ENCODE measurements at places on chromosomes 16 and 17.
A peak's percentile ranks its signal among the peaks of the same experiment; 100 is the strongest.

GRCh38 chr17:28745786-28746411 lies 2.1 kb downstream of the TRAF4 start:
- DNase-seq: peak; percentile 59

DNA sequence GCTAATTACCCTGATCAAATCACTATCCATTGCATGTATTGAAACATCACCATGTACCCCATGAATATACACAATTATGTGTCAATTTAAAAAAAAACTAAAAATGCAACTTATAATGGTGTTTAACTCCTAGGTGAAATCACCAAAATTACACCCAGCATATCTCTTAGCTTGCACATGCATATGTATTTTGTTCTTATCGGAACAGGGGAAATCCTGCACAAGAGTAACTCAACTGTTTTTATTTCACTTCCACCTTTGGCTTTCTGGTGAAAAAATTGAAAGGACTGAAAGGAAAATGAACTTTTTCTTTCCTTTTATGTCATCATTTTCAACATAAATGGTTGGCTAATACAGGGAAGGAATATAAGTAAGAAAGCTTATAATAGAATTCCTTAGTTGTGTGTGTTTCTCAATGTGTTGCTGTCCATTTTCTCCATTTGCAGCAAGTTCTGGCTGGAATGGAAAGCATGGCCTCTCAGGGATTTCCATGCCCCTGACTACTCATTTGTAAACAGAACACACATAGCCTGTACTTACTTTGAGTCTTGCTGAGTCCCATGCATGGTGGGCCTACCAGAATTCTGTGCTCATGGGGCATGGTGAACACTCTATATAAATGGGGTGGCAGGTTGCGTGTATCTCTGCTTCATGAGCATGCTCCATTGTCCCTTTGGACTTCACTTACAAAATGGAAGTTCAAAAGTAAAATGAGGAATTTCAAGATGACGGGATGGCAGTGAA lies 462.0 kb downstream of the HS3ST3B1 start:
- no peak for DNase-seq

- DNase-seq: no peak
Measured at GRCh38 chr16:55499951-55500529, 8.8 kb upstream of the LPCAT2 start.

DNA sequence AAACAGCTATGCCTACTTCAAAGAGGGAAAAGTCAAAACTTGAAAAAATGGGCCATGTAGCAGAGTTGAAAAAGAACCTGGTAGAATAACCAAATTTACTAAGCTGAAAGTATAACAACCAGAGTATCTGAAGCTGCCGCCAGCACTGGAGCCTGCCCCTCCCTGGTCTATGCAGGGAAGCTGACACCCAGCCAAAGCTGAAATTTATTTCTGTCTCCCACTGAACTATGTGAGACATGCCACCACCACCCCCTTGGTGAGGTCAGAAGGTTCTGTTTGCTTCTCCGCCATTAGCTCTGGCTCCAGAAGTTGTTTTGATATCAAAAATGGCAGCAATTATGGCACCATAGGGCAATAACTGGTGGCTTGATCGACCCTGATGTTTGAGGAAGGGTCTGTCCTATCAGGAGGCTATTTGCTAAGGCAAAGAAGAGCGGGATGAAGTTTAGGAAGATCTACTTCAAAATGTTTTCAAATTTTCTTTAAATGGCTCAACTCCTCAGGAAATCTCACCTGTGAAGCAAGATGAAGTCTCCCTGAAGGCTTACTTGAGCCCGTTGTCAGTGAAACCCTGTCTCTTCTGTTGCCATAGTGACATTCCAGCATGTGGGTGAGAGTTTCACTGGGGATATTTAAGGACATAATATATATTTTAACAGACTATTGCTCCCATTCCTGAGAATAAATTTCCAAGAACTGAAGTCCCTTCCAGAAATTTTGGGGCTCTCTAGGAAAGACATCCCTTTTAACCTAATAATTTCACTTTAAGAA lies 122.0 kb downstream of the COPRS start:
- DNase-seq: no peak

GRCh38 chr17:18361837-18362697 lies 1.3 kb downstream of the SHMT1 start:
- no peak for DNase-seq

DNA sequence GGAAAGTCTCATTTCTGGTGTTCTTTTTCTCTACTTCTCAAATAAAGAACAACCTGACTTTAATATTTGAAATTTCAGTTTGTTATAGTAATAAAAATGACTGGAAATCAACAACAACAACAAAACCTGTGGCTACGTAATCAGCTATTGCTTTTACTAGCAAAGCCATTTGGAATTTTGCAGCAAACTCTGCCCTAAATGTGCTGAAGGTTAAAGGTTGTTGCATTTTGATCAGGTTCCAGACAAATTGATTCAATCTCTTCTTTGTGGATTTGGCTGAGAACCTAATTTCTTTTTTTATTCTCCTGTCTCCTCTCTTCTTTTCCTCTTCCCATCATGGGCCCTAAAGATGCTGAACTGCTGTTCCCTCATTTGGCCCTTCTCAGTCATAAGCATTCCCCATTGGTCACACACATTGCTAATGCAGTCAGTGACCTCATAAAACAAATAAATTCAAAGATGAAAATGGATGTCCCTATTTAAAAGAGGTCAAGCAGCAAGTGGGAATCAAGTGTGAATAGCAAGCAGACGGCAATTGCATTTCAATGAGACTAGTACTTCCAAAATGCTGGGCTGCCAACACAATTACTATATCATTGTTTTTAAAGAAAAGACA lies 795.1 kb upstream of the CDH8 start:
- DNase-seq: no peak

- no peak for DNase-seq
Measured at GRCh38 chr17:3659541-3660111, 8.8 kb downstream of the TAX1BP3 start.

- no peak for DNase-seq
Measured at GRCh38 chr16:55672471-55672870, 16.7 kb downstream of the SLC6A2 start.

DNA sequence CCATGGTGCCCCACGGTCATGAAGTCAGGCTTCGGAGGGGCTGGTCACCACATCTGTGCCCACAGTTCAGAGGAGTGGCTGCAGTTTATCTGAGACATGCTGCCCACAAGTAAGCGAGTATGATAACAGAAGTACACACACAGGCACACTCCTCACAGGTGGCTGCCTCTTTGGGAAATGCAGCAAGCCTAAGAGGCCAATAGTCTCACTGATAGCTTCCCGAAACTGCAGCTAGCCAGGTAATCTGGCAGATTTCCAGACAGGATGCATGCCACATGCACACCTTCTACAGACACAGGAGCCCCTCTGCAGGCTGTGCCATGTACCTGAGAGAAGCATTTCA lies 12.6 kb upstream of the GFOD2 start:
- no peak for DNase-seq

DNA sequence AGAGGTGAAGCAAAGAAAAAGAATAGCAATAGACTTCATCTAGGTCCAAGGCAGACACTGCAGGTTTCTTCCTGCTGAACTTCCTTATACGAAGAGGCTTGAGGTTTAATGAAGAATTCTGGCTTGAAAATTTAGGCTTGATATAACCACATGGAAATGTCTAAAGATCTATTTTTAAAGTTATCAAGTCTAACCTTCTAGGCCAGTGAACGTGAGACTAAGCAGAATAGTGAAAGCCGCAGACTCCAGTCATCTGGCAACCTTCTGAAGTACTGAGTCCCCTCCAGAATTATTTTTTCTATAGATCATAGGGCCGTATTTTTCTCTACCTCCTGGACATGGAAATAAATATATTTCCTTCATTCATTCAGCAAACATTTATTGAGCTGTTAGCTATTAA lies 333.6 kb downstream of the BCAS3 start:
- DNase-seq: no peak

DNA sequence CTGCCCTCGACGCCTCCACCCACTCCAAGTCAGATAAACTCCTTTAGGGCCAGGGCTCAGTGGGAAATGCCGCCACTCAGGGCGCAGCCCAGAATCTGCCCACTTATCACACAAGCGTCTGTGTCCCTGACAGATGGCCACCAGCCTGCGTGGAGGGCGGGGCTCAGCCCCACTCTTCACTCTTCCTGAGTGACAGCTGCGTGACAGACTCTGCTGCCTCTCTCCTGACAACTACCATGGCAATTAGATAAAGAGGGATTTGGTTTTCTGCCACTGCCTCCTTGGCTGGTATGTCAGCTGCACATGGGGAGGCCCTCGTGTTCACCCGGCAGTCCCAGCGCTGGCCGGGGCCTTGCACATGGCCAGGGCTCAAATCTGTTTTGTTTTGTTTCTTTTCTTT lies 96.2 kb downstream of the RTN4RL1 start:
- no peak for DNase-seq

DNA sequence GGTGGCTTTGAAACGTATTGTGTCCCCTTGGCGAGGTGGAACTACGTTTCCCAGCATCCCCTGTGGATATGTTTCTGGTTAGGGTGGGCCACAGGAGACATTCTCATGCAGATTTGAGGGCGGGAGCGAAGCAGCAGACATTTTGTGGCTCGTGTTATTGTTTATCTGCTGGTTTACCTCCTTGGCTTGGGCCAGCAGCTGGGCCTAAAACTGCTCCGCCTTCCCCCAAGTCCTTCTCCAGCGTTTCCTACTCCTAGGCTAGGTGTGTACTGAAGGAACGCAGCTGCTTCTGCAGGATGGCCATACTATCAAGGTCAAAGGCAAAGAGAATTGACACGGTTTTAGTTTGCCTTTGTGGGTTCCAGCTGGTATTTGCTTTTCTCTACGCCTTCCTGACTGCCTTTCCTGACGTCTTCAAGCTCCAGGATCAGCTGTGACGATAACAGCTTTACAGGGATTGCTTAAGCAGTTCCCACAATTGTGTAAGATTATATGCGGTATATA lies 17.2 kb upstream of the WSB1 start:
- DNase-seq: peak; percentile 79

DNA sequence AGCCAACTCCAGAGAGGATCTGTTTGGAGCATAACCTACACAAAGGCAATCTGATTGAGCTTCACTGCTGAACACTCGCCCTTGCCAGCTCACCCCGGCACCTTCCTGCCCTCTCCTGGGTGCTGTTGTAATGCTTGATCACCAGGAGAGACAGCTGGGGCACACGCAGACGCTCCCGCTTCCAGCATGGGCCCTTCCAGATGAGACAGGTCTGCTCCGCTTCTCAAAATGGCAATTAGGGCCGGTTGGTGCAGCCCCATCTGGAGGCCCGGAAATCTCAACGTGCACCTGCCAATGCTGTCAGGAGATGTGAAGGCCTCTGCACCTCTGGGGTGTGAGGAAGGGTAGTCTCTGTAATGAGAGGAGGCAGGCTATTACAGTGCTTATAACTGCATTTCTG lies 206.1 kb downstream of the ABCC12 start:
- DNase-seq: no peak

DNA sequence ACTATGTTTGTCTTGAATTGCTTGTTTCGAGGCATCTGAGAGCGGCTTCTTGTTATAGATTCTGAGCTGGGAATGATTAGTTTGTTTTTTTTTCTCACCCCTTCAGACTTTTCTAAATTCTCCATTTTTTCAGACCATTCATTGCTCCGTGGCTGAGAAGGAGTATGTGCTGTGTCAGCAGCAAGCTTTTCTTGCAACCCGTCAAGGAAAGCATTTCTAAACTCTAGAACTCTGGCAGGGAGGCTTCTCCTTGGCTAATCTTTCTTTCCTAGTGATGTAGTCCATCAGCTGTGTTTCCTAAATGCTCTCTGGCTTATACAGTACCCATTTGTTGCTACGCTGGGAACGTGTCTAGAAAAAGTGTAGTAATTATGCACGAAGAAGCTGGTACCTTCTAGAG lies 133.5 kb downstream of the FTO start:
- DNase-seq: no peak

- DNase-seq: no peak
Measured at GRCh38 chr17:12613566-12613965, 52.1 kb upstream of the MYOCD start.

- no peak for DNase-seq
Measured at GRCh38 chr17:17506893-17507464, 10.8 kb upstream of the RASD1 start.

GRCh38 chr16:68722119-68723024 lies 14.7 kb upstream of the CDH1 start:
- no peak for DNase-seq

DNA sequence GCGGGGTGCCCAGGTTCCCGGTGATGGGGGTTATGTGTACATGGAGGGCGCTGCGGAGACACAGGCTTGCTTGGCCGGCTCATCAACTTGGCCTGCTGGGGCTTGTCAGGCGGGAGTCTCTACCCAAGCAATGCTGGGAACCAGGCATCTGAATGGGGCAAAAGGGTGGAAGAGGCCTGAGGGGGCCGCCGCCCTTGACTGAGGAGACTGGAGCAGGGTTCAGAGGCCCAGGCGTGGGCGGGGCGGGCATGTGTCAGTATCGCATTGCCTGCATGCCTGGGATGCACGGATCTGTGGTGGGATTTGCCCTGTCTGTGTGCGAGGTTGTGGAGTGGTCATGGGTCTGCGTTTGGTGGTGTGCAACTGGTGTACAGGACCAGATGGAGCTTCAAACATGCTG lies 21.1 kb downstream of the ARHGAP23 start:
- peak; percentile 47 for DNase-seq

- DNase-seq: no peak
Measured at GRCh38 chr17:75277664-75278071, 6.6 kb upstream of the MIF4GD start.

- DNase-seq: no peak
Measured at GRCh38 chr17:63345611-63346010, 100.5 kb downstream of the CYB561 start.

DNA sequence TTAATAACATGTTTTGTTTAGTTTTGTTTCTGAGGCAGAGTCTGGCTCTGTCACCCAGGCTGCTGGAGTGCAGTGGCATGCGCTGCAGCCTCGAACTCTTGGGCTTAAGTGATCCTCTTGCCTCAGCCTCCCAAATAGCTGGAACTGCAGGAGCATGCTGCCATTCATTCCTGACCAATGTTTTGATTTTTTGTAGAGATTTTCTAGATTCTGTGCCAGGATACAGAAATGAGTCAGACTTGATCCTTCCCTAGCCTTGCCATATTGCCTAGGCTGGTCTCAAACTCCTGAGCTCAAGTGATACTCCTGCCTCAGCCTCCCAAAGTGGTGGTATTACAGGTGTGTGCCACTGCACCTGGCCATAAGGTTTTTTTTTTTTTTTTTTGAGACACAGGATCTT lies 17.7 kb downstream of the TAOK1 start:
- DNase-seq: no peak
